ENCODE measurements at places on chromosomes 2 and 18. TPM values are rescaled to one million over a fixed set of nuclear protein-coding genes. Genes with fewer than 3 reads are reported as not detected.

GRCh38 chr2:163213661-163214081, 375.1 kb upstream of the KCNH7 start:
- DNase-seq = no peak

DNA sequence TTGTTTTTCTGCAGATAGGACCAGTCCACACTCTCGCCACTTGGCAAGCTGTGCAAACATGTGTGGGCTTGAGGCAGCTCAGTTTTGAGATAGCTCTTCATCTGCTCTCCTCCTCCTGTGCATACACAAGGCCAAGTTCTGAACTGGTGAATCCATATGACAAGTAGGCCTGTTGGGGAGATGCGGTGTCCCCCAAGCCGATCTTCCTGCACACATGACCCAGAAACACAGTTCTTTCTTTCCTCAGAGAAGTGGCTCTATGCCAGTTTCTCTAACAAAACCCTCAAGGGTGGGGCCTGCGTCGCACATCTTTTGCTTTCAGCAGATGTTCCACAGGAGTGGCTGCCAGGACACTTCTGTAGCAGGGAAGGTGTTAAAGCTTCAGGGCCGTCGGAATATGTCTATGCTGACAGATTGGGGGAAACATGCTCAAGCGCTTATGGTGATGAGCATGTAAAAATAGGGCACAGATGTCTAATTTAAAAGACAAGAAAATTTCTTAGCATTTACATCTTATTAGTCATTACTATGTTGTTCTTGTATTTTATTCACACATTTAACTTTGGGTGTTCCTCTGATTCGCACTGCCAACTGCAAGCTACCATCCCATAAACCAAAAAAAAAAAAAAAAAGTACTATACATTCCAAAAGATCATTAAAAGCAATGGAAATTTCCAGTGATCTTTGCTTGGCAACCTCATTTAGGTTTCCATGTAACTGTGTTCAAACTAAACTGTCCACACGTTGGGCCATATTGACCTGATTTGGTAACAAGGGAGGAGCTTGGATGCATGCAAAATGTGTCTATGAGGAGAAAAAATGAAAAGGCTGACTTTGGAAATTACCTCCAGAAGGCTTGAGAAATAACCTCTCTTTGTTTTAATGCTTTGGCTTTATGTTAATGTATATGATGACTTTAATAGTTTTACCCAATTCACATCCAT, 1055.5 kb upstream of the KLHL29 start:
- DNase-seq = no peak

GRCh38 chr2:1642993-1643619, 101.2 kb downstream of the PXDN start:
- DNase-seq = no peak

DNA sequence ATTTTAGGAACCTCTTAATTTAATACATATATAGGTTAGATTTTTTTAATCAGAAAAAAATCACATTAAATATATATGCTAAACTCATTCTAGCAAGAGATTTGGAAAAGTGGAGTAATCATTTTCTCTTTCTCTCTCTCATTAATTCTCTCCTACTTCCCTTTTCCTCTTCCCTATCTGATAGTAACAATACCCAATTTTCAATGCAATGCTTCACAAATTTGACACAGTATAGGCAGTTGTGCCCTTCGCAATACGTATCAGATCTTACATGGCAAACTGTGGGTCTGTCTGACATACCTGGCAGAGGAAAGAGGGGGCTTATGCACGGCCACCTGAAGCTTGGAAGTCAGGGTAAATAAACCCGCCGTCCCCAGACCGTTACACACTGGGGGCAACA, 444.3 kb downstream of the NBAS start:
- DNase-seq = no peak

DNA sequence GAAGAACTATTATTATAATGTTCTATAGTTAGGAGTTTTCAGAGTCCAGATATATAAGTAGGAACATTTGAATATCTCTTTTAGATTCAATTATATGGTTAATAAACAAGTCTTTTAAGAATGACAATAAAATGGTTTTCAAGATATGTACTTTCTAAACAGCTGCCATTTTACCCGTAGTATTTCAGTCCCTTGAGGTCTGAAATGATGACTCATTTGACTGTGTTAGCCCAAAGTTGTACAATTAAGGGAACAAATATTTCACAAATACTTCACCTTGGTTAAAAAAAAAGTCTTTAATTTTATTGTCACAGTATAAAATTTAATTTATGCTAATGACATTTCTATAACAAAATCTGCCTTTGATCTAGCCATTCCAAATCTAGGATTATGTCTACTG, 91.6 kb upstream of the TANK start:
- DNase-seq = no peak

GRCh38 chr2:130245976-130246375, 47.7 kb upstream of the TUBA3E start:
- DNase-seq = no peak

GRCh38 chr2:1687254-1687653, 57.1 kb downstream of the PXDN start:
- DNase-seq = no peak

DNA sequence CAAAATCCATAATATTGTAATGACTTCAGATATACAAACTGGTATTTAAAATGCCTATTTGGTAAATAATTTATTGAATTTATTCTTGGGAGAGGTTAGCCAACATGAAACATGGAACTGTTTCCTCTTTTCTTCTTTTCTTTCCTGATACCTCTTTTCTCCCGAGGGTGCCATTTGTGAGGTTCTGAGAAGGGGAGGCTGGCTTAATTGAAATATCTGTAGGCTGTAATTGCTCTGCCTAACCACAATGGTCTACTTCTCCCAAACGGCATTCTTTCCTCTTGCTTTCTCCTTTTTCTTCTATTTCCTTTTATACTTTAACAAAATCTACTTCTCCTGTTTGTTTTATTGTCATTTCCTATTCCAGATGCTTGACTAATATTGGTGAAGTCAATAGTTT, 114.9 kb downstream of the TCF4 start:
- DNase-seq = no peak

DNA sequence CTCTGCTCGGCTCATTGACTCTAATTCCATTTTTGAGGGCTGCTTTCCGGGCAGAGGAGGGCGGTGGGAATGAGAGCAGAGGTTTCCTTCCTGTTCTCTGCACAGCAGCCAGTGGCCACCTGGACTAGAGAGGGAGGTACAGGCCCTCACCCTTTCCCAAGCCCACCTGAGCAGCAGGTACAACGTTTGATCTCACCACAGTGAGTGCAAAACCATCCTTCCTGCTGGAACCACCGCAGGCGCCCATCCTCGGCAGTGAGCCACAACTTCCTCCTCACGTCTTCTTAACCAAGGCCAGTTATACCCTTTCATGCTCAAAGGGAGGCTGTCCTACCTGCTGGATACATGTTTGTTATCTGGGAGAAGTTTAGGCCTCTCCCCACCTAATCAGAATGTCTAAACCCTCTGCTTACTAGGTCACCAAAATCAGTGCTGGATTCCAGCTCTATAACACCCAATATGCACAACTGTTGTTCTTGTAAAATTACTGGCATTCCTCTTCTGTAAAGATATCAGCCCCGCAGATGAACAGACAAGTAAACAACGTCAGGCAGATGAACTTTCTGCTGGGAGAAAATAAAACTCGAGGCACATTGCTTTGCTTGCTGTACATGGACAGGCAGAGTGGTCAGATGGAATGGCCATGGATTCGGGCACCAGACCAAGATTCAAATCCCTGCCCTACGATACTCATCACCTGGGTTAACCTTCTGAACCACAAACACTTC, 191.4 kb downstream of the SH3RF3 start:
- DNase-seq = no peak

DNA sequence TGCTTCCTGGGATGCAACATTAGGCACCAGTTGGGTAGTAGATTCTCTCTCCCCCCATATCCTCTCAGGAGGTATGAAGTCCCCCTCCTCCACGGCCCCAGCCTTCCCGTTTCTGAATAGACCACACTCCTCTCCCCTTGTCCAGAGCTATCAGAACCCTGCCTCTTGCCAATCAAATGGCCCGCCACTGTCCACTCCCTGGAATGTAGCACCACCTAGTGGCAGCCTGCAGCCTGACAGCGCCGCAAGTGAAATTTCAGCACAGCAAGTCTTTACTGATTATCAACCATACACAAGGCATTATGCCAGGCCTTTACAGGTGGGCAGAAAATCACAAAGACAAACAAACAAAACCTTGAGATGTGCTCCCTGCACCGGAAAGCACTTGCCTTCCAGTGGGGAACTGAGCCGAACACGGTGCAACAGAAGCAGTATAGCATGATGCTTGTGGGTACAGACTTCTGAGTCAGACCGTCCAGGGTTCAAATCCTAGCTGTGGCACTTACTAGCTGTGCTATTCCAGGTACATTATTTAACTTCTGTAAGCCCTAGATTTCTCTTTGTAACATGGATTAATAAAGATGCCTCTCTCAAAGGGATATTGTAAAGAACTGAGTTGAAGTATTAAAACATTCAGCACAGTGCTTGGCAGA, 174.0 kb downstream of the SMAD2 start:
- no peak for DNase-seq

DNA sequence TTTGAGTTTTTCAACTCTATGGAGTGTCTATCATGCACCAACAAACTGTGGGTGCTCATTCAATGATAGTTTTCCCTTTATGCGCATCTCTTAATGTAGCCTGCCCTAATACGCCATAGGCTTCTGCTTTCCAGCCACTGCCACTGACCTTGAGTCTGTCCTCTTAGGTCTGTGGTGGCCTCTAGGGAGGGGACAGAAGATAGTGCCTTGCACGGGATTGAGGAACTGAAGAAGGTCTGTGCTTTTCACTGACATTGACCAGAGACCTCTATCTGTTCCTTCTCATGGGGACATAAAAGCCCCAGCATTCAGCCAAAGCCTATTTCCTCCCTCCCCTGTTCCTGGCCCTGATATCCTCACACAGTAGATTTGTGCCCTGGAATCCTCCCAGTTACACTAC, 2.3 kb downstream of the GCKR start:
- no peak for DNase-seq

DNA sequence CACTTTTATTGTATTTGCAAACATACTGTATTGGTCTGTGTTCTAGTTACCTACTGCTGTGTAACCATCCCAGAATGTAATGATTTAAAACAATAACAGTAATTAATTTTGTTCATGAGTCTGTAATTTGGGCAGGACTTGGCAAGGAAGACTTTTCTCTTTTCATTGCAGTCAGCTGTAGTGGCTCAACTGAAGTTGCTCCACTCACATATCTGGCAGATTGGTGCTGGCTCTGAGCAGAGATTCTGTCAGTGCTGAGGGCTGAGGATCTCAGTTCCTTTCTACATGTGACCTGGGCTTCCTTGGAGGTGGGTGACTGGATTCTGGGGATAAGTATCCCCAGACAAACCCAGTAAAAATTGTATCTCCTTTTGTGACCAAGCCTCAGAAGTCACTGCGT, 26.6 kb downstream of the PTPN4 start:
- DNase-seq = no peak

DNA sequence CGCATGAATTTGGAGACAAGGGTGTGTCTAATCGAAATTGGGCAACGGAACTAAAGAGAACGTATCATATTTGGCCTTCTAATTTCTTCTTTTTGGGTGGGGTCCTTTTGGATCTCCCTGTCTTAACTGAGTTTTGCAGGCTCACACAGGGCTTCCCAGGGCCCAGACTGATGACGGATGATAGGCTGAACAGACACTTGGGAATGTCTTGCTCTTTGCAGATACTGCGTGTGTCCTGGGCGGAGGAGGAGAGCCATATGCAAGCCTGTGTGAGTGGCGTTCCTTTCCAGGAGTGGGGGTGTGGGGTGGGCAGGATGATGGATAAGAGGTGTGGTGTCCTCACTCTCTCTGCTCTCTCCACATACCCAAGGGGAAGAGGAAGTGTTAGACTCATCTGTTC, 40.1 kb downstream of the TNP1 start:
- DNase-seq = no peak

DNA sequence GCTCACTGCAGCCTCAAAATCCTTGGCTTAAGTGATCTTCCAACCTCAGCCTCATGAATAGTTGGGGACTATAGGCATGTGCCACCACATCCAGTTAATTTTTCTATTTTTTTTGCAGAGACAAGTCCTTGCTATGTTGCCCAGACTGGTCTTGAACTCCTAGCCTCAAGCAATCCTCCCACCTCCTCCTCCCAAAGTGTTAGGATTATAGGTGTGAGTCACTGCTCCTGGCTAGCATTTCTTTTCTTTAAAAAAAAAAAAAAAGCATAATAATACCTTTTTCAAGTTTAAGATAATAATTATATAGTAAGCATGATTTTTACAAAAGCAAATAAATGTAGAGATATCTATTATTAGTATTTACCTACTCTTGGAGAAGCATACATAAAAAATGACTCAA, 36.1 kb downstream of the PPP4R1 start:
- no peak for DNase-seq

GRCh38 chr2:223922308-223922707, 22.8 kb downstream of the WDFY1 start:
- no peak for DNase-seq

GRCh38 chr2:119225105-119225865, 1.7 kb downstream of the STEAP3 start:
- no peak for DNase-seq

DNA sequence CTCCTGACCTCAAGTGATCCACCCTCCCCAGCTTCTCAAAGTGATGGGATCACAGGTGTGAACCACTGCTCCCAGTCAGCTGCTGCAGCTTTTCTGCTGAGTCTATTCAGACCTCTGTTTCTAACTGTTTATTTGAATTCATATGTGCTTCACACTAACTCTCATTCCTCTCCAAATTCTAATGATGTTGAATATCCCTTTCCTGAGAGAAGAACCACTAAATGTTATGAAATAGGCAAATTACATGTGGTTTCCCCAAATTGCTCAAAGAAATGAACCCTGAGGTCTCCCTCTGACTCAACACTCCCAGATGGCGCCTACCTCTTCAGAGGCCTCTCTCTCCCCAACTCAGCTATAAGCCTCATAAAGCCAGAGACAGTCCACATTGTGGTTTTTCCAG, 98.6 kb downstream of the IRS1 start:
- DNase-seq = no peak

- DNase-seq = no peak
Observed at GRCh38 chr2:129876541-129876940, 102.9 kb upstream of the RAB6C start.

- DNase-seq = no peak
Observed at GRCh38 chr18:62768558-62768943, 53.2 kb downstream of the PHLPP1 start.

- DNase-seq = no peak
Observed at GRCh38 chr2:144445196-144445595, 74.7 kb downstream of the ZEB2 start.

- no peak for DNase-seq
Observed at GRCh38 chr2:149561309-149561926, 26.2 kb downstream of the MMADHC start.

GRCh38 chr2:176124110-176124946, 1.8 kb downstream of the HOXD9 start:
- no peak for DNase-seq

Gene PRKCE
- total RNA-seq = 6.6 TPM

Gene EFR3B
- 0.66 TPM for total RNA-seq

Gene SPATA3
- not detected for total RNA-seq

Gene SH2D6
- not detected for total RNA-seq

Gene RNF152
- 1.7 TPM for total RNA-seq

Gene OR6B2
- total RNA-seq = not detected

Gene KIF1A
- 0.33 TPM for total RNA-seq

Gene GRB14
- 14.9 TPM for total RNA-seq

Gene ANKMY1
- 4.5 TPM for total RNA-seq

Gene QPCT
- total RNA-seq = 4.1 TPM

Gene CHRNG
- 3.5 TPM for total RNA-seq

Gene SIX3
- total RNA-seq = not detected

Gene LIPG
- 0.61 TPM for total RNA-seq

Gene SCTR
- not detected for total RNA-seq

Gene DYSF
- total RNA-seq = 243 TPM

Gene IL36G
- total RNA-seq = not detected

Gene APLF
- total RNA-seq = 4.8 TPM

All from gastrocnemius medialis (tissue), 4 donors.